ENCODE measurements at places on chromosomes 3 and 15.
A peak's percentile ranks its signal among the peaks of the same experiment; 100 is the strongest.

DNA sequence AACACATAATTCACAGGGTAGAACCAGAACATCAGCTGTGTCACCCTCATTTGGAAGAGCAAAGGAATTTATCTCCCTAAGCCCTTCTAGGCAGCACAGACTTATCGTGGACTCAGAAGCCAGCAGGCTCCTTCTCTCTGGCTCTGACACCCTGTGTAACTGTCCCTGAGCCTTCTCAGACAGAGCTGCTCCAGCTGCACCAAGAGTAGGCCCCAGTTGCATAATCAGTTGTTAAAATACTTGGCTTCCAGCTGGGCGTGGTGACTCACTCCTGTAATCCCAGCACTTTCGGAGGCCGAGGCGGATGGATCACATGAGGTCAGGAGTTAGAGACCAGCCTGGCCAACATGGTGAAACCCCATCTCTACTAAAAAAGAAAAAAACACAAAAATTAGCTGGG is 49.4 kb upstream of the ACVR2B start:
- DNase-seq: no peak

DNA sequence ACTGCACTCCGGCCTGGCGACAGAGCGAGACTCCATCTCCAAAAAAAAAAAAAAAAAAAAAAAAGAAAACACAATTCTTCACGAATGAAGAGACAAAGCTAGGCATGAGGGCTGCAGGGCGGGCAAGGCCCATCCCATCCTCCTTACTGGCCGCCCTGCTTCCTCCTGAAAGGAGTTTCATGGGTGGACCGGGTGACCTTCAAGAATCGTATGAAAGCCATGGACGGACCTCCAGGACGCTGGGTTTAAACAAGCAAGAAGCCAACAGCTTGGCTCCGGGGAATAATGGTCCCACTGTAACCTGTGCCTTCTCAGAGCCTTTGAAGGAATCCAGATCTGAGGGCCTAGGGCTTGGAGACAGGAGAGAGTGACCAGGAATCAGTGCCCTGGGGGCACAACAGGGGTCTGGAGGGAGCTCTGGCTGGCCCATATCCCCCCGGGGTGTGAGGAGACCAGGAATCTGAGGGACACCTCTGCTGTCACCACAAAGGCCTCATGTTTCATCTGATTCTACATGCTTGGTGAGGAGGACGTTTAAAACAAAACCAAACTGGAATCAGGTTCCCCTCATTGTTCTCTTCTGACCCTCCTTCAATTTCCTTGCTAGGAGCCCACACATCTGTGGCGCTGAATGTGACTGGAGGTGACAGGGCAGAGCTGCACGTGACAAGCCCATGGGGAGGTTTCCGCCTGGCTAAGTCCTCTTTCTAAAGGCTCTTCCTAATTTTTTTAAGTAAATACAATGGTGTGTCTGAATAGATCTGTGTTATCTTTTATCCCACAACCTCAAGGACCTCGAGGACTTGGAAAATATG is 46.1 kb downstream of the WHAMM start:
- no peak for DNase-seq

- no peak for DNase-seq
Measured at GRCh38 chr3:148735597-148735996, 37.9 kb downstream of the AGTR1 start.

GRCh38 chr15:89781055-89781454 is 4.9 kb downstream of the MESP2 start:
- no peak for DNase-seq

- no peak for DNase-seq
Measured at GRCh38 chr3:24368605-24369004, 126.0 kb downstream of the THRB start.

DNA sequence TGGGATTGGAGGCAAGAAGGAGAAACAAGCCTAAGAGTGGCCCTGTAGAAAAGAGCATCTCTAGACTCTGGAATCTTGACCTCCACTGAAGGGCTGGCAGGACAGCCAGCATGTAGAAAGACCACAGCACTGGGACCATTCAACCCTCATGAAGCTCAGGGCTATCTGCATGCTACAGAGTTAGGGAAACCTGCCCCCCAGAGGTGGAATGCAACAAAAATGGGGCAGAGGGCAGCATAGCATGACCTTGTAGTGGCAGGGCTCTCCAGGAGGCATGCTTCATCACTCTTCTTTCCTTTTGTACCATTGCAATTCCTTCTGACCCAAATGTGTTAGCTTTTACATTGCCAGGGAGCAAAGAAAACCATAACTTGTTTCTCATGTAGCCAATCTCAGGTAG is 445.4 kb downstream of the EPHB1 start:
- DNase-seq: no peak

DNA sequence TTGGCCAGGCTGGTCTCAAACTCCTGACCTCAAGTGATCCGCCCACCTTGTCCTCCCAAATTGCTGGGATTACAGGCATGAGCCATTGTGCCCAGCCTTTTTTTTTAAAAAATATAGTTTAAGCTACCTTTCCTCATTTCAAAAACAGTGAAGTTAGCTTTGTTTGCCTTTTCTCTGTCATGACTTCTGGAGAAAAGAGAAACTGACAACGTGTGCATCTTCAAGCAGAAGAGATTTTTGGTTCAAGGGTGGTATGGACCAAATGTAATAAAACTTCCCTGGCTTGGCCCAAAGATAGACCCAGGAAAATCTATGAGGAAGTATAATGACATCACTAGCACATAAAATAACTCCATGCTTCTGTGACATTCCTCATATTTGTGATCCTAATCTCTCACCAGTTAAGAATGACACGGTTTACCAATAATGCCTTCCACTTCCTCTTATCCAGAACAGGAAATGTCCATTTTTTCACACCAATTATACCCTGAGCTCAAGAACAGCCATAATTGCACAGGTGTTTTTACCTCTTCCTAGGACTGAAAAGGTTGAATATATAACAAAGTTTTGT is 781.2 kb upstream of the NR2F2 start:
- no peak for DNase-seq

GRCh38 chr3:8702560-8702959 is 31.0 kb upstream of the CAV3 start:
- DNase-seq: no peak

DNA sequence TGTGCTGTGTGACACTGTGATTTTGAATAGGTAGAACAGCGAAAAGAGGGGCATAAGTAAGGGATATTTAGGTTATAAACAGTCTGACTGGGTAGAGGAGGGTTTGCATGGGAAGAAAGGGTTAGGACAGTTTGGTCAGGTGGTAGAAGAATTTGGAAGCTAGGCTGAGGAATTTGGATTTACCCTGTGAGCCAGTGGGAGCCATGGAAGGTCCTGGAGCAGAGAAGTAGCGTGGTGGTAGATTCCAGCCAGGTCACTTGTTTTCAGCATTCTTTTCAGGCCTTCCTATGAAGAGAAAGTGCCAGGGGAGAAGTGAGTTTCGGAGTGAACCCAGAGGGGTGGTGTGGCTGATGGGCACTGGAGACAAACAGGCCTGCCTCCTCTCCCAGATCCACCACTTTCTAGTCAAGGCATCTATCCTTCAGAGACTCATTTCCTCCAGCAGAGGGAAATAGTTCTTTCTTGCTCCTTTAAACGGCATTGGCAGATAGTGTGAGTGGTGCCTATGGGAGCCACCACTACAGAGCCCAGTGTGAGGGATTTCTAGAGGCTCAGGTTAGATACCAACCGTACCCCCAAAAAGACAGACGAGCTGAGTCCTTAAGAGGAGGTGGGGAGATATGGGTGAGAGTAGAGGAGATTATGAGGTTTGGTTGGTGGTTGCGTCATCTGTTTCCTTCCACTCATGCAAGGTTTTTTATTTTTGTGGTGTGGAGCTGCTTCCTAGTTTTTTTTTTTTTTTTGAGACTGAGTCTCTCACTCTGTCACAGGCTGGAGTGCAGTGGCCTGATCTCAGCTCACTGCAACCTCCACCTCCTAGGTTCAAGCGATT is 21.2 kb downstream of the PXK start:
- no peak for DNase-seq

DNA sequence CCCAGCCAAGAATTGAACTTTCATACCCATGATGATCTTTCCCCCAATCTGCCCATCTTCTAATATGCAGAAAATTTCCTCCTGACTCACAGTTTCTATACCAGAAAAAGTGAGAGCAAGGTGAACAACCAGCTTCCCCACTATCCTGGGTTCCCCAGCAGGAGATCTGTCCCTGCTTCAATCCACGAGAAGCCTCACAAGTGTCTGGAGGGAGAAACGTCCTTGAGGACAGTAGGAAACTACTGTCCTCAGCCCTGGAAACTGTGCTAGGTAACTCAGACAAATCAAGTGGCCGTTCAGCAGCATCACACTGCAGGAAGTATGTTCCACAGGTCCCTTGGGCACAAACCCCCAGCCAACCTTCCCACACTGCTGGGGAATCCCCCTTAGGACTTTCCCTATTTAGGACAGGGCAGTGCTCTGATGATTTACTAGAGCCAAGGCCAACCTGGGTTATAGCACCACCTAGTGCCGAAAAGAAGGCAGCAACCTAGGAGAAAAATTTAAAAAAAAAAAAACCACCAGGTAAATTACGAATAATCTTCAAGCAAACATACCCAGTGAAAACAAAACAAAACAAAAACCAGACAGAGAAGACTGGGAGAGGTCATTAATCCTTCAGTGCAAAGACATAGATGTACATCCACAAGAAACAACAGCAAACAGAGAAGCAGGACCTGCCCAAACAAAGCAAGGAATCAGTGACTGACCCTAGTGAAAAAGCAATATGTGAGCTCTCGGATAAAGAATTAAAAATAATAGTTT is 36.0 kb downstream of the MORC1 start:
- no peak for DNase-seq

DNA sequence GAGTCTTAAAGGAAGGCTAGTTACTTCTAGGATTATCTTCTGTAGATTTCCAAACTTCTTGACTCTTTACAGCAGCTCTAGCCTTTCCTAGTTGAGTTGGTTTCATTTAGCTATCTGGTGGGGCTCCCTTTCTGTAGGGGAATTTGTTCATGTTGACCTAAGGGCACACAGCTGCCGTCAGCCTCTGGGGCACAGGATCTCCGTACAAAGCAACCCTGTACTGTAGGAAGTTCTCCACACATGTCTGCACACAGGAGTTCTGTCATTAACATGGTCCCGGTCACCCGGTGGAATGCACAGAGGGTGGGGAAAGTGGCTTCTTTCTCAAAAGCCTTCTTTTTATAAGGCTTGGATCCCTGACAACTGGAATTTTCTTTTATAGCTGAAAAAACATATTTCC is 88.7 kb upstream of the TNIK start:
- no peak for DNase-seq

DNA sequence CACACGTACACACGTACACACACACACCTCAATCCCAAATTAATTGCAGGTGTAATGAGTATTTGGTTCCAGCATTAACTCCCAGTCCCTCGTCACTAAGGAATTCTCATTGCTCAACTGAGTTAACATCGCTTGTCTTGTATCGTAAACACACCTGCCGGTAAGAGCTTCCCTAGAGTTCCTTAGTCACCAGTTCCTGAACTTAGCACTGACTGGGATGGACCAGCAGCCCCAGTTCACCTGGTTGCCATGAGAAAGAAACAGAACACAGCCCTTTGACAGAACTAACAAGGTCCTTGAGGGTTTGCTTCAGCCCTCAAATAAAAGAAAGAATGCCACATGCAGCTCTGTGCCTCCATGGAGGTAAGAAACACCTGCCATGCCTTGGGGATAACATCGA is 66.3 kb upstream of the SLCO3A1 start:
- DNase-seq: peak; percentile 71

DNA sequence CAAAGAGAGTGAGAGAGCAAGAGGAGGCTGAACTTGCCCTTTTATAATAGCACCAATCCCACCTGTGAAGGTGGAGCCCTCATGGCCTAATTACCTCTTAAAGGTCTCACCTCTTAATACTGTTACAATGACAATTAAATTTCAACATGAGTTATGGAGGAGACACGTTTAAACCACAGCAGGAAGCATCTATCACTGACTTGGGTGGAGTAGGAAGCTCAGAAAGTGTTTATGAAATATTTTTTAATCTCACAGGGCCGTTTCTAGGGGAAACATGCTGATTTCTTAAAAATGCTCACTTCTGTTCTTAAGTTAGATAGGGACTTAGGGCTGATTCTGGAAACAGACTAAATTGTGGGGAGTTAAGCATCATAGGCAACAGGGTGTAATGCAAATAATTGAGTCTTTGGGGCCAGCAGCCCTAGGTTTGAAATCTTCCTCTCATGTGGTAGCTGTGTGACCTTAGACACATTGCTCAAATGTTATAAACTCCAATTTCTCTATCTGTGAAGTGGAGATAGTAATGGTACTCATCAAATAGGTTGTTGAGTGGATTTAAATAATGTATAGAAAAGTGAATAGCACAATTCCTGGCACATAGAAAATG is 133.3 kb upstream of the KLHL25 start:
- no peak for DNase-seq

DNA sequence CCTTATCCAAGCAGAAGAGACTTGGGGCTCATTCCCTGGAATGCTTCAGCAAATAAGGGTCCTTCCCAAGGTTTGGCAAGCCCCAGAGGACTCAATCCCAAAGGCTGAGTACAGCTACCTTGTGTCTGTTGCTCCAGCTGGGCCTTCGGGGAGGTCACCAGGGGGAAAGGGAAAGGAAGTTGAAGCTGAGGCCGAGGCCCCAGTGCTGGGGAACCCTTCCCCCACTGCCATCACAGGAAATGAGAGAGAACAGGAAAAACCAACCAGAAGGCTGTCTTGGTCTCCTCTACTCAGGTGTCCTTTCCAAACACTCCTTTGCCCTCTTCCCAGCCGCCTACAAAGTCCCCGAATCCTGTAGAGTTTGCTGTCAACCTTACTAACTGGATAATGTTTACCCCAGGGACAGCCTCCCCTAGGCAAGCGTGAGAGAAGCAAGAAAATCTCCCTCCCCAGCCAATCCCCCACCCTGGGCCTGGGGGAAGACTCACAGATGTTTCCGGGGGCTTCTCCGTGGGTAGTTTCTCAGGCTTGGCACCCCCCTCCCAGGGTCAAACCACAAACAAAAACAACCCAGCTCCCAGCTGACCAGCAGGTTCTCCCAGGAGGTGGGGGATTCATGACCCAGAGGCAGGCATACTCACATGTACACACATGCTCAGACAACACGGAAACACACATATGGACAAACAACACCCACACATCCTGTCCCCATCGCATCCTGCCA is 5.5 kb downstream of the CSRNP1 start:
- DNase-seq: no peak

DNA sequence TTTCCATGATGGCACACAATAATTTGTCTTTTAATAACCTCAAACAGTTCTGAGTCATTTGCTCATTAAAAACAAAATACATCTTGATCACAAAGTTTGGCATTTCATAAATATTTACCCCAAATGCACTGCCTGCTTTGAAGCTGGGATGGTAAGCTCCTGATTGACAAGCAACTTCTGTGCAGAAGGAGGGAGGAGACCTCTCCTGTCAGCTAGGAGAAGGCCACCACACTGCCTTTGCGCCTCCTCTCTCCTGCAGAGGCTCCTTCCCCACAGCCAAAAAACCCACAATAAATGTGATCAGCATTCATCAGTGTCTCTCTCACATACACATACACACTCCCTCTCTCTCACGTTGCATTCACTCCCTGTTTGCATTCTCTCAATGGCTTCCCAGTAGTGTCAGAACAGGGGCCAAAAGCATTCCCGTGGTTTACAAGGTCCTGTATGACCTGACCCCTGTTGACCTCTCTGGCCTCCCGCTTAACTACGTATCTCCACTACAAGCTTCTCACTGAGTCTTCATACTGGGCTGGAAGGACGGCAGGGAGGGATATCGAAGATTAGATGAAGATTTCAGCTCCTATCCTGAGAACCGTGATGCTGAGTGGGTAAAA is 216.4 kb downstream of the FOXP1 start:
- no peak for DNase-seq

All from NCI-H187 treated with DMSO at 0.1 percent for 48 hours (cell line).